ENCODE measurements at places on chromosomes 6 and 20.

GRCh38 chr6:118740372-118740771 lies 89.0 kb upstream of the CEP85L start:
- DNase-seq, result no peak

DNA sequence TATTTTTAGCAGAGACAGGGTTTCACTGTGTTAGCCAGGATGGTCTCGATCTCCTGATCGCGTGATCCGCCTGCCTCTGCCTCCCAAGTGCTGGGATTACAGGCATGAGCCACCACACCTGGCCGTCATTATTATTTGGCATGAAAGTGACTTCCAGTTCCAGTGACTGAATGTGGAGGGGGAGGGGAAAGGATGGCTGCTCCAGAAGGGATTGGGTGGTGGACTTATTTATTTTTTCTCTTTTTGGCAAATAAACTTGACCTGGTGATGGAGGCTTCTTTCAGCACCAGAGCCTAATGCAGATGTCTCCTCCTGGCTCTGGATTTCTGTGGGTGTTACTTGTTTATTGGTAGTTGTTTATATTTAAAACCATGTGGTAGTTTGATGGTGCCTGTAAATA lies 16.9 kb upstream of the SLC22A23 start:
- DNase-seq, result peak; percentile 46

- DNase-seq, result no peak
Measured at GRCh38 chr20:50053362-50054230, 59.4 kb downstream of the UBE2V1 start.

DNA sequence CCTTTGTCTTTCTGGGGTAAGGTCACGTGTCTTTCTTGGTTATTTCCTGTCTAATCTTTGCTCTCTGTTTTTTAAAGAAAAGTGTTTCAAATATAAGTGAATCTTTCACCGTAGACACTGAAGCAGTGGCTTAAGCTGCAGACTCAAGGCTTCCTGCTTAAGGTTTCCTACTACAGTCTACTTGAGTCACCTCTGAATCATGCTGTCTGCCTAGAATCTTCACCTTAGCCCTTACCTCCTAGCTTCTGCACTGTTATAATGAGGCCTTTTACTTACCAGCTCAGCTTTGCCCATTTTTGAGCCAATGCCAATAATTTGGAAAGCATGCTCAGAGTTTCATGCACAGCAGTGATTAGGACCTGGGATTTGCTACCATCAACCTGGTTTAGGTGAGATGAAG lies 30.6 kb downstream of the ADGRF4 start:
- no peak for DNase-seq

DNA sequence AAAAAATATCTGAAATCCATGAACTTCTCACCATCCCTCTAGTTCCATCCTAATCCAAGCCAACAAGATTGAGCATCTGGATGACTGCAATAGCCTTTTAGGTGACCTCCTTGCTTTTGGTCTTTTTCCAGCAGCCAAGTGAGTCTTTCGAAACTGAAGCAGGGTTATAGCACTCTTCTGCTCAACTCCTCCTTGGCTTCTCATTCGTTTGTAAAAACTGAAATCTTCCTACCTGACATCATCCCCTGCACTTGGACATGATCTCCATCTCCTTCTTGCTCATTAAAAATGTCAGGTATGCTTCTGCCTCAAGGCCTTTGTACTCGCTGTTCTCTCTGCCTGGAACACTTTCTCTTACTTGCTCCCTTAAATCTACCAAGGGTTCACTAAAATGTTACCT lies 46.0 kb downstream of the STX7 start:
- DNase-seq, result peak; percentile 71

GRCh38 chr6:93165850-93166430 lies 253.4 kb downstream of the EPHA7 start:
- no peak for DNase-seq

GRCh38 chr6:161917645-161918044 lies 643.8 kb upstream of the AGPAT4 start:
- no peak for DNase-seq

GRCh38 chr6:160013987-160014868 lies 45.3 kb downstream of the IGF2R start:
- DNase-seq, result no peak

GRCh38 chr20:24993337-24994185 lies 1.0 kb upstream of the APMAP start:
- peak; percentile 36 for DNase-seq

Data from fibroblast of gingiva (primary cell).